ENCODE measurements at places on chromosomes 4 and X.

- DNase-seq, result no peak
Measured at GRCh38 chrX:119696251-119696890, 3.4 kb upstream of the SEPTIN6 start.

DNA sequence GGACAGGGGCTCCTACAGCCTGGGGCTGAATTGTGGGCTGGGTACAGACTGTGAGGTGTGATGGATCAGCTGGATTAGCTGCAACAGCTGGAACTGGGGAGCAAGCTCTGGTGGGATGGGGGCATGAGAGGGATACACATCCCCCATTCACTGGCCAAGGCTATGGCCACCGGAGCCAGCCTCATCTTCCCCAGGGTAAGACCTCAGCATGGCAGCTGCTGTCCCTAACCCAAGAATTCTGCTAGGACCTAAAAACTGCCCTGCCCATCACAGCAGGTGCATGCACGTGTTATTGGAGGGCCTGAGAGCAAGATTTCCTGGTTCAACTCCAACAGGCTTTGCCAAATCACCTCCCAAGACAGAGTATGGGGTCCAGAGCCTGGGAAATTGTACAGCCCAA, 258.6 kb upstream of the AGTR2 start:
- no peak for DNase-seq

- DNase-seq, result no peak
Measured at GRCh38 chrX:153797415-153798015, 3.0 kb downstream of the SSR4 start.

GRCh38 chr4:150561143-150561737, 20.7 kb upstream of the MAB21L2 start:
- DNase-seq, result no peak

All from activated CD8-positive, alpha-beta memory T cell treated with anti-CD3 and anti-CD28 coated beads for 1 hour (primary cell).